ENCODE measurements at places on chromosomes 6 and 20.

DNA sequence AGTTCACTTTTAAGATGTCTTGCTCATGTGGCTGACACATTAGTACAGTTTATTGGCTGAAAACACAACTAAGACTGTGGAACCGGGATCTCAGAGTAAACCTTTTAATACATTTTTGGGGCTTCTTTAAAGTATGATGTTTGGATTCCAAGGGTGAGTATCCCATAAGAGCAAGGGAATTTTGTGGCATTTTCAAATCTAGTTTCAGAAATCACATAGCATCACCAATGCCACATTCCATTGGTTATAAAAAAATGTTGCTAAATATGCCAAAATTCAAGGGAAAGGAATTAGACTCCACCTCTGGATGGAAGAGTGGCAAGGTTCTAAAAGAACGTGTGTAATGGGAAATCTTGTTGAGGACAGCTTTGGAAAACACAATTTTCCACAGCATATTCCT is 338.6 kb downstream of the COL12A1 start:
- no peak for DNase-seq

DNA sequence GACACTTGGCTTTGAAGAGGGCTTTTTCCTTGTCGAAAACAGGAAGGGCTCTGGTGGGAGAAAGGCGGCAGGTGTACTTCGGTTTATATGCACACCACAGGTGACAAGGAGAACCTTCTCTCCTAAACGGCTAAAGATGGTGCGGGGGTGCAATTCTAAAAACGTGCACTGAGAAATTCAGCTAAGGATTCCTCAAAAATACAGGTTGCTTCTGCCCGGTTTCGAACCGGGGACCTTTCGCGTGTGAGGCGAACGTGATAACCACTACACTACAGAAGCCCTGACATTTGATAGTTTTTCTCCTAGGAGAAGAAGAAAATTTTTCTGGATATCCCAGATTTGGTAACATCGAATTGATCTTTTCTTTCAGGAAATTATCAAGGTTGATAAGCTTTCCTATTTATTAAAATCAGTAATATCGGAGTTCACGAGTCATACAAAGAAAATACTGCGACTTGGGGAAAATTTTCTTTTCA is 32.0 kb downstream of the POM121L2 start:
- no peak for DNase-seq

- no peak for DNase-seq
Measured at GRCh38 chr20:57410398-57410920, 19.3 kb downstream of the RBM38 start.

GRCh38 chr20:62644044-62644795 is 1.9 kb downstream of the SLCO4A1 start:
- no peak for DNase-seq

GRCh38 chr6:14010275-14010674 is 85.5 kb downstream of the RNF182 start:
- DNase-seq: no peak

DNA sequence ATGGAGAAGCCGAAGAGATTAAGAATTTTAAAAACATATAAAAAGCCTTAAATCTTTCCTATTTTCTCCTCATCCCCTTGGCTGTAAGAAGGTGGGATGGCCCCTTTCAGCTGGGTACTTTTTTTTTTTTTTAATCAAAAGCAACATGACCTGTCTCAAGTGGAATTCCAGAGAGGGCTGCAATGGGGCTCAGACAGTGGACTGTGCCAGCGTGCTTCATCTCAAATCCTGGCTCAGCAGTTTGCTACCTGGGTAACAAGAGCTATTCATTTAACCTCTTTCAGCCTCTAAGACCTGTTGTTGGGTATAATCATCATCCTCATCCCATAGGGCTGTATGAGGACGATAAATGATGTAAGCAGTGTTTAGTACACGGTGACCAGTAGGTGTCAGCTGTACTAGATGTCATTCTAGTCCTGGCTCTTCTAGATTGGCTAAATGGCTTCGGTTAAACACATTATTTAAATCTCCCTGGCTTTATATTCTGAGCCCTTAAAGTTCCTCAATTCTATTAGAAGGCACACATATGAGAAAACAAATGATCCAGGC is 6.9 kb upstream of the PPP1R3G start:
- no peak for DNase-seq

GRCh38 chr6:159282421-159282820 is 113.2 kb downstream of the FNDC1 start:
- no peak for DNase-seq

- DNase-seq: no peak
Measured at GRCh38 chr20:62880935-62881661, 19.5 kb upstream of the TCFL5 start.

DNA sequence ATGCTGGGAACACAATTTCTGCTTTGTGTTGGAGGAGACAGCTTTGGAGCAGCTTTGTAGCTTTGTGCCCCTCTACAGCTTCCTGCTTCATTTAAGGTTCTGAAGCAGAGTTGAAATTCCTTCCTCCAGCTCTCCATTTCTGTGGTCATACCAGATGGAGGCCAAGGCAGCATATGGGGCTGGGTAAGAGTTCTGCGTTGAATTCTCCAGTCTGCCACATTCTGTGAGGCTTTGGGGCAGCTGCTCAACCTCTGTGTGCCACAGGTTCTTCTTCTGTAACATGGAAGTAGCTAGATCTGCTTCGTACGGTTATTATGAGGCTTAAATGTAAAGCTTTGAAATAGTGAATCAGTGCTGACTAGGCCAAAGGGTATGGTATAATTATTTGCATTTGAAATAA is 2.9 kb upstream of the TRIM26 start:
- no peak for DNase-seq

GRCh38 chr20:36549628-36549941 is 8.3 kb downstream of the MYL9 start:
- no peak for DNase-seq

DNA sequence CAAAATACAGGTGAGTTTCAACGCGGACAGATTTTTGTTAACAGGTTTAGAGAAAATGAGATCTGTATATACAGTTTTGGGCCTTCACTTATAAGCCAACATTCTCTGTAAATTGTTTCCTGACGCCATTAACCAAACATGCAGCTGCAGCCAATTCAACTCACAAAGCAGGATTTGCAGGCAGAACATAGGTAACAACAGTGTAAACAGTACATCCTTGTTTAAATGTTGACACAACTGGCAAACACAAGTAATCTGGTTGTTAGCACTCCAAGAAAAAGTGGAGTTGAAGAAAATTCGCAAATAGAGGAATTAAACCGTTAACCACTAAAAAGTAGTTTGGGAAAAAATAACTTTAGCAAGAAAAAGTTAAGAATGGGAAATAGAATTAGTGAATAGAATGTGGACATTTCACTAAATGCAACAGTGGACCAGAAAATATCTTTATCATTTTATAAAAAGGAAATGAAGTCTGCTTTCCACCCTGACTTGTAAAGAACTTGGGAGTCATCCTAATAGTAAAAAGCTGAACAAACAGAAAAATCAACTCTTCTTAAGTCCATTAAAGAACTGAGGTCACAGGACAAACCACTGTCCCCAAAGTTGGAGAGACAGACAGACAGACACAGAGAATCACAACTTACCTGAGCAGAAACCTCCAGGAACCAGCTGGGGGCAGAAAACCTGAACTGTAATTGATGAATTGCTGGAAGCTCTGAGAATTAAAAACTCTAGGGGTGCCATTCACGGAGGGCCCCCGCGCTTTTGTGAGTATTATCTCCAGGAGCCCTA is 10.1 kb downstream of the SMIM28 start:
- no peak for DNase-seq

DNA sequence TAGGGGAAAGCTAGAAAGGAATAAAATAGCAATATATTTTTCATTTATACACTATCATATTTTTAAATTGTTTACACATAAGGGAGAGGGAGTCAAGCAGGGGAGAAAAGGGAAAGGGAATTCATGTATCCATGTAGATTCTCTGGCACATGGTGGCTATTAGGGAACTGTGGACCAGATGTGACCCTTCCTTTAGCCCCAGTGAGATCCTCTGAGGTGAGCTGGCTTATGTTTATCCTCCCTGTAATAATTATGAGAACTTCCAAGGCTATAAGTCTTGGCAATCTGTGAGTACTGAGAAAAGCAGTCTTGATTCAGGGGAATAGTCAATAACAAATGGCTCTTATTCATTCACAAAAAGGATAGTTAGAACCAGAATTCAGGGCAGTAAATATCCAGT is 42.6 kb downstream of the TSBP1 start:
- no peak for DNase-seq

DNA sequence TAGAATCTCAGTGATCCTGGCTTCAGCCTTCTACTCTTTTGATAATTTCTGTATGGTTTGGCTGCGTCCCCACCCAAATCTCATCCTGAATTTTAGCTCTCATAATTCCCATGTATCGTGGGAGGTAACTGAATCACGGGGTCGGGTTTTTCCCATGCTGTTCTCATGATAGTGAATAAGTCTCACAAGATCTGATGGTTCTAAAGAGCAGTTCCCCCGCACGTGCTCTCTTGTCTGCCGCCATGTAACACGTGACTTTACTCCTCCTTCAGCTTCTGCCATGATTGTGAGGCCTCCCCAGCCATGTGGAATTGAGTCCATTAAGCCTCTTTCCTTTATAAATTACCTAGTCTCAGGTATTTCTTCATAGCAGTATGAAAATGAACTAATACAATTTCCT is 507.2 kb downstream of the CDH26 start:
- no peak for DNase-seq

DNA sequence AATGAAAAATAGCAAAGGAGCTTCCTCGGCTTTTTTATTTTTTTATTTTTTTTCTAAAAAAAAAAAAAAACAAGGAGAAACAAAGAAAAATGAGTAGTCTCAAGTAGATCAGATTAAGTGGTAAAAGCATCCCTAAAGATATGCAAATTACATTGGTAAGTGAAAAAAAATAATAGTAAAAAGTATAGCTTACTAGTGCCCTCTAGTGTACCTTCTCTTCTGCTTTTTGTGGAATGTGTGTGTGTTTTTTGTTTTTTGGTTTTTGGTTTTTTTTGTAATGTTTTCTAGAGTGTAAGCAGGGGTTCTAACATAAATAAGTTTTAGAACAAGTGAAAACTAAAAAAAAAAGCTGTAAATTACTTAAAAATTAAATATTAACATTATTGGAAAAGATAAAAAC is 1062.0 kb downstream of the HACE1 start:
- DNase-seq: no peak

- DNase-seq: no peak
Measured at GRCh38 chr20:57435498-57436222, 44.5 kb downstream of the RBM38 start.

GRCh38 chr6:40802481-40802880 is 215.3 kb upstream of the LRFN2 start:
- DNase-seq: no peak

DNA sequence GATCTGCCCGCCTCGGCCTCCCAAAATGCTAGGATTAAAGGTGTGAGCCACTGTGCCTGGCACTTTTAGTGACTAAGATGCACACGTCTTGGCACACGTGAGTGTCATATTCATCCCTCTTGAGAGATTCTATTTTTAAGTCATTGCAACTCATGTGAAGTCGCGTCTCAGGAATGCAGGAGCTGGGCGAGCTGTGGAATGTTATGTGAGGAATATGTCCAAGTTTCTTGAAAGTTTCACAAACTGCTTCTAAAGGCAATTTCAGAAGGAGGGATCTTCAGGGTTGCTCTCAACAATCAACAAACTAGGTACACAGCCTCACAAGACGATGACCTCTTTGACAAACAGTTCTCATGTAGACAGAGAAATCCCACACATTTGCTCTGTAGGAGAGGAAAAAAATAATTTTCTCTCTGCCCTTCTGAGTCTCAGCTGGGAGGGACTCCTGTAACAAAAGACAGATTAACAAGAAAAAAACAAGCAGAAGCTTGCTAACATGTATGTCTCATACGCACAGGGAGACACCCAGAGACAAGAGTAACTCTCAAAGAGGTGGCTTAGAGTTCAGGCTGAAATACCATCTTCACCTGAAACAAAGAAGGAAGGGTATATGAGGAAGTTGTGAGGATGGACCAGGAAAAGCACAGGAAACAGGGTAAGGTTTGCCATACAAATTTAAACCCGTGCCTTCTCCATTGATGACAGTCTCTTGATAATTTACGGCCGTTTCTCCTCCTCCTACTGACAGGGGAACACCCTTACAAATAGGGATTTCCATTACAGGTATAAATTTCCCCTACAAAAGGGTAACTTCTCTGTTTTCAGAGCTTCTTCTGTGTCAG is 45.3 kb upstream of the FAM50B start:
- no peak for DNase-seq

DNA sequence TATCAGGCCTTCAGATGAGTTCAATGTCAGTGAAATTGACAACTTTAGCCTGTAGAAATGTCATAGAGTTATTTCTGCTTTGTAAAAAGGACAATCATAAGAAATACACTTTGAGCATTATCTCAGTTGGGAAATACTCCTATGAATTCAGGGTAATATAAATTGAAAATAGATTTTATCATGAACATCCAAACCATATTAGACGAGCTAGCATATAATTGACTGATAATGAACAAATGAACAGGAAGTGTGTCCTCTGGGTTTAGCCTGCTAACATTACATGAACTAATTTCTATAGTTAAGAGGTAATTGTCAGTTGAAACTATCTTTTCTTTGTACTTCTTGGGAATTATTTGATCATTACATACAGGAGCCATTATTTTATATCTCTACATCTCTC is 469.0 kb upstream of the RNF217 start:
- no peak for DNase-seq

GRCh38 chr20:31845300-31845863 is at the start of gene FOXS1:
TSS of gene FOXS1 (minus strand) at chr20:31845604. CDS start at chr20:31845542, 62 bp downstream.
- no peak for DNase-seq

GRCh38 chr6:96478695-96479094 is 42.9 kb upstream of the UFL1 start:
- no peak for DNase-seq

DNA sequence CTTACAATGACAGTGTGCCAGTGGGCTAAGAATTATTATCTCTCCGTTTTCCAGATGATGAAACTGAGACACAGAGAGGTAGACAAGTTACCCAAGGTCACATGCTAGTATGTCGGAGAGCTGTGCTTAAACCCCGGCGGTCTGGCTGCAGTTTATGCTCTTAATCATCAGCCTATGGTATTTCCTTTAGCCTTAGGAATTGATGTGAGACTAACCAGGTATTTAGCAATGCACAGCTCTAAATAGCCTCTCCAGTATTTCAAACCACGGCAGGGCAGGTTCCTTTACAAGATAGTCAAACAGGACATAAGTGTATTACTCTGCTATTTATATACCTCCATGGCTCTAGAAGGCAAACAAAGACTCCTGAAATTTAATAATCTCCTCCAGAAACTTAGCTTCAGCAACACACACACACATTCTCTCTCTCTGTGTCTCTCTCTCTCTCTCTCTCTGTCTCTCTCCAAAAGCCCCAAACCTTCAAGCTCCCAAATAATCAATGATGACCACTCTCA is 142.0 kb upstream of the ZNF217 start:
- no peak for DNase-seq
